ENCODE measurements at places on chromosomes 12 and 14.
A peak's percentile ranks its signal among the peaks of the same experiment; 100 is the strongest.

DNA sequence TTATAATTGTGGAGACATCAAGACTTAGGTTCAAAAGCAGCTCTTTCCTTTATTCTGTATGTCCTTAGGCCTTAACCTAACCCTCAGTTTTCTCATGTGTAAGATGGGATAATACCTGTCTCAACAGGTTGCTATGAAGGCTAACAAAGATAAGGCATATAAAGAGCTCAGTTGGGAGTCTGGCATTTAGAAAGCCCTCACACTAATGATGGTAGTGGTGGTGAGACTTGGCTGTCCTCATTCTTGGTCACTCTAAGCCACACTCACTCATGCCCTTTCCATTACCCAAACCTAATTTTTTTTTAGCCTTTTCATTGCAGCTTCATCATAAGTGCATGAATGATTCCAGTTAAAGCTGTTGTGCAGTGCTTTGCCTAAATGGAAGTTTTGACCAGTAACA is 137.3 kb downstream of the TGFB3 start:
- no peak for DNase-seq

GRCh38 chr12:62707939-62708338 is 227.0 kb downstream of the PPM1H start:
- no peak for DNase-seq

GRCh38 chr12:56957229-56958052 is at the start of gene RDH16:
TSS of gene RDH16 (minus strand) at chr12:56957608. CDS start at chr12:56957462, 146 bp downstream.
- no peak for DNase-seq

- no peak for DNase-seq
Observed at GRCh38 chr14:99545586-99545985, 58.4 kb downstream of the CCDC85C start.

- DNase-seq = no peak
Observed at GRCh38 chr14:47150267-47150666, 498.7 kb upstream of the RPL10L start.

DNA sequence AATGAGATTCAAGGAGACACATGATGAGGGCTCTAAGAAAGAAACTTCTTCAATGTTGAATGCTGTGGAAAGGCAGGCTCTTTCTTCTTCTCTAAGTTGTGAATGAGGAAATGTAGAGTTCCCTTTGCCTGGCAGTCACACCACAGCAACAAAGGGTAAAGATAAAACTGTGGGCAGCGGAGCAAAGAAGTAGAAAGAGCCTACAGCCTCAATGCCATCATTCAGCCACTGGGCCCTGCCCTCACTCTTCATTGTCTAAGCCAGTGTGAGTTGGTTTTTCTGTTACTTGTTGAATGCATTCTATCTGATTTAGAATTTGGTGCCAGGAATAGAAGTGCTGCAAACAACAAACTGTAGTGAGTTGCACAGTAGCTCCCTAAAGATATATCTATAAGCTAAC is 12.2 kb downstream of the SDR9C7 start:
- no peak for DNase-seq

GRCh38 chr12:87323369-87323768 is 705.8 kb downstream of the C12orf50 start:
- DNase-seq = no peak

DNA sequence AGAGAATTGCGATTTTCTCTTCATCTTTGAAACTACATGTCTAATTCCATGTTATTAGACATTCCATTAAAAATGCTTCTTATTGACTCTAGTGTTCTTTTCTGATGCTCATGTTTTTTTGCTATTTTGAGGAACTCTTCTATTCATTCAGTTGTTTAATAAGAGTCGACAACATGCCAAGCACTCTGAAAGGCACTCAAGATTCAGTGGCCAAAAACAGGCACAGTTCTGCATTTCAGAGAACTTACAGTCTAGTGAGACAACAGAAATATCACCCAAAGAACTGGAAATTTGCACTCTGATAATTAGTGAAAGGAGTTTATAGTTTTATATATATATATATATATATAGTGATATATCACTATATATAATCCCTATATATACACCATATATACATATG is 111.7 kb downstream of the TSHR start:
- DNase-seq = no peak

DNA sequence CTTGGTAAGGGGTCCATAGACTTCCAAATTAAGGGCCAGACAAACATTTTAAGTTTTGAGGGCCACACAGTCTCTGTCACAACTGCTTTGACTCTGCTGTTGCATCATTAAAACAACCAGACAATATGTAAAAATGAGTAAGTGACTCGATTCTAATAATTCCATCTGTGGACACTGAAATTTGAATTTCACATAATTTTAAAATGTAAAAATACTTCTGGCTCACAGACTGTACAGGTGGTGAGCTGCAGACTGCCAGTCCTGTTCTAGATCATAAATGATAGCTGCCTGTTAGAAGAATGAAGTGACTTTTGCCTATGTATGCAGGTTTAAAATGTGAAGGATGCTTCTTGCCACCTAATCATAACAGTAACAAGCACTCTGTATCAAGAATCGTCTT is 15.7 kb downstream of the NUDT4 start:
- no peak for DNase-seq

DNA sequence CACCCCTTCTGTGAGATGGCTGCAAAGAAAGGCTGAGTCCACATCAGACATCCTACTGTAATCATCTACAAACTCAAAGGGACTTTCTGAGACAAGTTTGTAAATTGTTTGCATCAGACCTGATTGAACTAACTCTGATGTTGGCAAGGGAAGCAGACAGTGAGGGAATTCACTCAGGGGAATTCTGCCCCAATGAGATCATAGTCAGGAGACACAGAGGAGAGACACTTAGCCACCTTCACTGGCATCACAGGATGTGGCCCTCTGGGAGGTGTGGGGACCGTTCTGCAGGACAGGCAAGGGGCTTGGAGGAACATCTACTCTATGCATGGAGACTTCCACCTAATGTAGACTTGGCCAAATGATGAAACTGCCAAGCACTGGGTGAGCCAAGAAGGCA is 70.7 kb upstream of the DDX11 start:
- no peak for DNase-seq

DNA sequence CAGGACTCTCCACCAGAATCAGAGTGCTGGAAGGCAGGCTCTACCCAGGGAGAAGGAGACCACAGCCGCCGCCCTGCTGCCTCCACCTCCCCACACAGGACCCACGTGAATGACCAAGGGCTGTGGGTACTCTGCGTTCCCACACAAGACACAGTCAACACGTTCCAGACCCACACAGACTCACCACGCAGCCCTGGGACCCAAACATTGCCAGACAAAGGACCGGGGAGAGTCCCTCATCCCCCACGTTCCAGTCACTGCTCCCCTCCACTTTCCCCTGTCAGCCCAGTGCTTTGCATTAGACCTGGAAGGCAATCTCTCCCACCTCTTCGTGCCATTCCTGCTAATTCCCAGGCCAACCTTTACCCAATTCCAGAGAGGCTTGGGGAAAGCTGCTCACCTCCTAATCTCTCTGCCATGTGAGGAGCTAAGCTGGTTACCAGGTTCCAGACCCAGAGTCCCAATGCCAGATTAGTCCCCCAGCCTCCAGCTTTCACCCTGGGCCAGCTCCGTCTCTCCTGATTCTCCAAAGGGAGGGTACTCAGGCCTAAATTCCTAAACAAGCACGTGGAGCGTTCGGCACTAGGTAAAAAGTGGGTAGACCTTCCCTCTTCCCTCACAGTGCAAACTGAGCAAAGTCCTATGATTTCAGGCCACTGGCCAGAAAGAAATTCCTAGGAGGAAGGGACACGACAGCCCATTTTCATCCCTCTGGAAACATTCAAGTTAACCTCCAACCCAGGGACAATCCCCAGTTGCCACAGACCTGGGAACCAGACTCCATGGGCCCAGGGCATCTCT is 4.9 kb downstream of the SLC6A13 start:
- DNase-seq = no peak

DNA sequence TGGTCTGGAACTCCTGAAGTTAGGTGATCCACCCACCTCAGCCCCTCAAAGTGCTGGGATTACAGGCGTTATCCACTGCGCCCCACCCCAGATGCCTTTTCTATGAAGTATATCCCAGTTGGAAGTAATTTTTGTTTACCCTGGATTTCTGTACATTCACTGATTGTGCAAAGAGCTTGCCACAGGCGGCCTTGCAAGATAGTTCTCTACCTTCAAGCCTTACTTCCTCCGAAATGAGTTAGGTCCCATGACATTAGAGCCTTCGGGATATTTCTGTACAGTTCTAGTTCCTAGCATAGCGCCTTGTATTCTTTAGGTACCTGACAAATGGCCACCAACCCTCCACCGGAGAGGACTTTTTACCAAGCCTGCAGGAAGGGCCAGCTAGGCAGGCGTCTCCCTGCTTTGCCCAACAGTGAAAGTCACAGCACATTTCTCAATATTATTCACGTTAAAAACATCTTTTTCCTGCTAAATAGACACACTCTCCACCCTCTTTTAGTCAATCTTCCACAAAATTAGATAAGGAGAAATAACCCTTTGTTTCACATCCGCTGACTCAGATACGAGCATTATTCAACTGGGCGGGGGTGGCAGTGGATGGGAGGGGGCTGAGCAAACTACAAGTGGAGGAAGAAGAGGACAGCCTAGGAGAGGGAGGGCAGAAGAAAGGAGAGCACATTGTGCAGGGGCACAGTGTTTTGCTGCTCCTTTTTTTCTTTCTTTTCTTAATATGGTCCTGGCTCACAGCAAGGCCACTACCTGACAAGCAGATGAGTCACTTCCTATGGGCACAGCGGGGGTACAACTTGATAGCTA is 40.0 kb upstream of the CAPRIN2 start:
- no peak for DNase-seq

GRCh38 chr12:65962921-65963861 is 138.9 kb downstream of the HMGA2 start:
- DNase-seq = no peak

DNA sequence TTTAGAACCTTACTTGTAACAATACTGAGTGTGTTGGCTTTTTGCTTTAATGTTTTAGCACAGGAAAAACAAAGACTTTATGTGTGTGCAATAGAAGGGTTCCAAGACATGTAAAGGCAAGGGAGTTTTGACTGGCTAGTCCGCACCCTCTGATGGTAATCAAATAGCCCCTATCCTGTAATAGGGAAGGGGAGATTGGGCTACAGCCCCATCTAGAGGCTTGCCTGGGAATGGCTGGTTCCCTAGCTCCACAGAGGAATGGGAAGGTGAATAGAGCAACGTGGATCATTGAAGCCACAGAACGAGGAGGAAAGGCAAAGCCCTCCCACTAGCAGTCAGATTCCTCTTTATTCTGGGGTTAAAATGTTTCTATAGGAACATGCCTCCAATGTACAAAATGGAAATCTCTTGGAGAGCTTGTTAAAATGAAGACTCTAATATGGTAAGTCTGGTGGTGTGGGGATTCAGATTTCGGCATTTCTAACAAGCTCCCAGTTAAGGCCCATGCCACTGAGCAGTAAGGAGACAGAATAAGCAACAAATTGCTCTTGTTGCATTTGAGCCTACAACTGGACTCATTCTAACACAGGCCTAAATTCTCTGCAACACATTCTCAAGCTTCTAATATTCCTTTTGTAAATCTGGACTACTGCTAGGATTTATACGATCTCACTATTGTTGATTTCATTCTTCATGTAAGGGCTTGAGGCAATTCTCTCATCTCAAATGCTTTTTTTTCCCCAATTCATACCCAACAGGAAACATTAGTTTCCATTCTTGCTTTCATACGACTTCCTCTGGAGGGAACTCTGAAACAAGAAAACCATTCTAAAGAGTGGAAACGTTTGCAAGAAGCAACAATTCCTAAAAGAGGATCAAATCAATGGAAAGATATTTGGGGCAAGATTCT is 57.1 kb downstream of the NIN start:
- DNase-seq = peak; percentile 52

DNA sequence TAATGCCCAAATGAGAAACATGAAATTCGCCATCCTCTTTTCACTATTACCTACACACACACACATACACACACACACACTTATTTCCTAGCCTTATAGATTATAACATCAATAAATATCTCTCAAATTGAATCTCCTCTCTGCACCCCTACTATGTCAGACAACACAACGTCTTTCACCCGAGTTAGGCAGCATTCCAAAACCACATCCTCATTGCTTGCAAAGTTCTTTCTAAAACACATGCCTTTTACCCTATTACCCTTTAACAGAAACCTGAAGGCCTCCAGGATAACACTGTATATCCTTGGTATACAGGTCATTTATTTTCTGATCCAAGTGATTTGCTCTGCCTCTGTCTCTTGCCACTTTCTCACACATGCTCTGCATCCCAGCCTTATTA is 56.3 kb downstream of the KCNH5 start:
- DNase-seq = no peak

DNA sequence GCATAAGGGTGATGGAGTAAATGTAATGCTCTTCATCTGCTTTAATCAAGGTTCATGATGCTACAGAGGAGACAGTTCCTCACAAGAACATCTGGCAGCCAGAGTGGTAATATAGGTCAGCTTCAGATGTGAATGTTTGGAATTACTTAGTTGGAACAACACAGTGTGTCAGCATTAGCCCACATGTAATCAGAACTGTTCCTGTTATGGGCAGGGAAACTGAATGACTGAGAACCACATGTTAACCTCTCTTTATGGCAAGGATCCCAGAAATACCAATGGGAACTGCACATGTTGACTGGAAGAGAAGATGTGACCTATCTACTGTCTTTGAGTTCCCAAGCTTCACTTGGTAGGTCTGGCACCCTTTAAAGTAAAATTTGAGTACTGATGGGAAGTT is 390.1 kb upstream of the PDE3A start:
- DNase-seq = no peak
